ENCODE measurements at places on chromosomes 12 and 14.

DNA sequence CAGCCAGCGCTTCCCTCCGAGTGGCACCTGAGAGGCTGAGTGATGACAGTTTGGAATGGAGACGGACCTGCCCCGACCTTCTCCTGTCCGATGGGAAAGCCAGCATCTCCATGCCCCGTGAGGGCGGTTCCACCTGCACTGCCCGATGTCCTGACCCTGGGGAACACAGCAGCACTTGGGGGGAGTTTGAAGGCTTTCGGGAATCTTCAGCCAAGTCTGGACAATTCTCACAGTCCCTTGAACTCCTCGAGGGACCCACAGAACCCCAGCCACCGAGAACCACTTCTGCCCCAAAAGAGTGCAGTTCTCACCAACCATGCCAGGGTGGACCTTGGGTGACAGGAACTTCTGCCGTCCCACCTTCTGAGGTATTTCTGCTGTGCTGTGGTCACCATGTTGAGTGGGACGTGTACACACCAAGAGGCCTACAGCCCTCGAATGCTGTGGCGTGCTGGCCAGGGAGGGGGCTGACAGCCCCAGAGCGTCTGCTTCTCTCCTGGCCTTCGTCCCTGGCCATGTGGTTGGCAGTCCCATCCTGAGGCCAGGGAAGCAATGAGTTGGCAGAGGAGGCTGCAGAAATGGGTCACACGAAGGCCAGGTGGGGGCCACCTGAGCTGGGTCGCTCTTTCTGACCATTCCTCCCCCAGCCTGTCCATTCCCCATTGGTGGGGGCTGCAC lies 1.0 kb downstream of the CLBA1 start:
- no peak for DNase-seq

DNA sequence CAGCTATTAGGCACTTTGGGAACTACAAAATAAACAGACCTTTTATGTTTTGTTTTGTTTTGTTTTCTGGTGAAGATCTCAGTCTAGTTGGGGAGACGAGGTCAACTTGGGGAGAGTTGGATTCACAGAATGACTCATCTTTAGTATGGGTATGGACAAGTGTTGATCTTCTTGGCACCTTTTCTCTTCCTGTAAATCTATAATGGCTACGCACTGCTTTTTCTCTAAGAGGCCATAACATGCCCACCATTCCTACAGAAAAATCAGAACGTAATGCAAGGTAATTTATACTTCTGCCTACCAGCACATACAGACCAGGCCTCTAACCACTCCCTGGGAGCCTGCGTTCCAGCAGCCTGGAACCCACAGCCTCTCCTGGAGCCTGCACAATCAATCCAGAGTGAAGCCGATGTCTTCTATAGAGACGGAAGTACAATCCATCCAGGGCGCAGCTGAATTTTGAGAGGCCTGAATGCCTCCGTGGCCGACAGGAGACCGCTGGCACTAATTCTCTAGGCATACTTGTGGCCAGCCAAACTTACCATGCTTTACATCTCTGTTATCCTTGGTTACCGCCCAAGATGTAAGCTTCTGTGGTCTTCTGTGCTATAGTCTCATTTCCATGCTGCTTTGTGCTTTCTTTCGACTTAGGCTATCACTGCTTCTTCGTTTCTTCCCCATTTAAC lies 717 bp downstream of the PPHLN1 start:
- peak; percentile 50 for DNase-seq

GRCh38 chr14:68262567-68262966 lies 443.0 kb downstream of the RAD51B start:
- no peak for DNase-seq

DNA sequence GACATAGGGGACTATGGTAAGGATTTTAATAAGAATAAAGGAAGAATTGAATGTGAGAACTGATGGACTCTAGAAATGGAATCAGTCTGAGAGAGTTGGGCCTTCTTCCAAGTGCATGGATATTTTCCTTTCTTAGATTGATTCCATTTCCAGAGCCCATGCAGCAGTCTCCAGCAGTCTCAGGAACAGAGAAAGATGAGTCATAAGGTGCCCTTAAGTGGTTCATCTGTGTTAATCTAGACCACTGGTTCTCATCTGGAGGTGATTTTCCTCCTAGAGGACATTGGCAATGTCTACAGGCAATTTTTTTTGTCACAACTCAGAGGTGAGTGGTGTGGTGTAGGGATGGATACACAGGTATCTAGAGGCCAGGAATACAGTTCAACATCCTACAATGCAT lies 25.9 kb downstream of the TRIM9 start:
- DNase-seq: peak; percentile 41

DNA sequence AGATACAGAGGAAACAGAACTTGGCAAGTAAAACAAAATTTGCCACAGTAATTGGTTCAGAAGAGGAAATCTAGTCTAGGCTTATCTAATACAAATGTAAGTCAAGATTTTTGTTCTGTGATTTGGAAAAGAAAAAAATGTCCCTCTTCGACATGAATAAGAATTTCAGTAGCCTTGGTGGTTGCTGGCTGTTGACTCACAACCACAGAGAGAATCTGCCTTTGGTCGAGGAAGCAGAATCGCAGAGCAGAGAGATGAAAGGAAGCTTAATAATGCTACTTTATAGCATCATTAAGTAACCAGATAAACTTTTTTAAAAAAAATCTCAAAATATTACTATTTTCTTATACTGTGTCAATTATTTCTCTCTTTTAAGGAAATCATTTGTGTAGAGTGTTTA lies 1096.6 kb downstream of the FLRT2 start:
- DNase-seq: no peak

GRCh38 chr12:52487211-52487610 lies 5.8 kb downstream of the KRT6A start:
- no peak for DNase-seq

GRCh38 chr12:12874029-12874428 lies 17.3 kb upstream of the GPRC5A start:
- DNase-seq: no peak

DNA sequence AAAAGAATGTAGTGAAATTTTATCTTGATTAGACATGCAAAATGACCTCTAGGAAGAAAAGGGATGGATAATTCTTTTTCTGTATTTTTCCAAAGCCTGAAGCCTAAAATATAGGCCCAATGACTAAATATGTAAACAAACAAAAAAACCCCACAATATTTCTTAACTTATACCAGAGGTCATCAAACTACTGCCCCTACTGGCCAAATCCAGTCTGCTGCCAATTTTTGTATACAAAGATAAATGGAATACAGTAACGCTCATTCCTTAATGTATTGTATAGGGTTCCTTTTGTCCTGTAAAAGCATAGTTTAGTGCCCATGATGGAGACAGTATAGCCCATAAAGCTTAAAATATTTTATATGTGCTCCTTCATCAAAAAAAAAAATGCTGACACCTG lies 145.7 kb upstream of the ALG10 start:
- no peak for DNase-seq

- no peak for DNase-seq
These were observed 40.5 kb downstream of the JAG2 start for GRCh38 chr14:105128059-105128458.

- peak; percentile 34 for DNase-seq
These were observed 2.7 kb downstream of the SDR9C7 start for GRCh38 chr12:56931474-56931978.

DNA sequence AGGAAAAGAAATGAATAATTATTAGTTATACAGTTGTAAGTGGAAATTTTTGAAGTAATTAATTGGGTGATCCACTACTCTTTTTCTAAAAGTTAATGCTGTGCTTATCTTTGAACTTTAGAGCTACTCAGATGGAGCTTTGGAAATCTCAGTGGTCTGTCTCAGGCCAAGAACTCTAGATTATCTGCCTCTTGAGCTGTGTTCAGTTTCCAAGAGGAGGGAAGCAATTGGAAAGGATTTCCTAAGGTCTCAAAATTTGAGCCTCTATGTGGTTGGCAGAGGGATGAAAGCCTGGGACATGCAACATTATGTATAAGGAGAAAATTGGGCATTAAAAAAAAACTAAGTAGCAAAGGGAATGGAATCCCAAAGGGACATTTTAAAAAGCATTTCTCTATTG lies 334.0 kb upstream of the PRICKLE1 start:
- no peak for DNase-seq

DNA sequence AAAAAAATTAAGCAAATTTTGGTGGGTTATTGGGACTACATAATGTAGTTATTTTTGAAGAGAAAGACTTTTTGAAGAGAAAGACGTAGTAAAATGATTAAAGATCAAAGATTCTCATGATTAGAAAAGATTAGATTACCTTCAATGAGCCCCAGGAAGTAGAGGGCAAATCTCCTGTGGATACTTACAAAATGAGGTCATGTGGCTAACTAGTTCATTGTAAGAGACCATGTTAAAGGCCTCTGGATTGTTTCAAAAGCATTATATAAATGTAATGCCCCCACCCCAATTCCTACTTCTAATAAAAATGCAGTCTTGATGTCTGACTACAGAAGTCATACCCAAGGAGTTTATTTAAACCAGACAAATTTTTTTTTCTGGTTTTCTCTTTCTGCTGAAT lies 93.3 kb downstream of the ERGIC2 start:
- no peak for DNase-seq

GRCh38 chr12:94725375-94726168 lies 75.2 kb upstream of the TMCC3 start:
- peak; percentile 34 for DNase-seq

- DNase-seq: no peak
These were observed 396.7 kb upstream of the PDE3A start for GRCh38 chr12:19971361-19972280.

DNA sequence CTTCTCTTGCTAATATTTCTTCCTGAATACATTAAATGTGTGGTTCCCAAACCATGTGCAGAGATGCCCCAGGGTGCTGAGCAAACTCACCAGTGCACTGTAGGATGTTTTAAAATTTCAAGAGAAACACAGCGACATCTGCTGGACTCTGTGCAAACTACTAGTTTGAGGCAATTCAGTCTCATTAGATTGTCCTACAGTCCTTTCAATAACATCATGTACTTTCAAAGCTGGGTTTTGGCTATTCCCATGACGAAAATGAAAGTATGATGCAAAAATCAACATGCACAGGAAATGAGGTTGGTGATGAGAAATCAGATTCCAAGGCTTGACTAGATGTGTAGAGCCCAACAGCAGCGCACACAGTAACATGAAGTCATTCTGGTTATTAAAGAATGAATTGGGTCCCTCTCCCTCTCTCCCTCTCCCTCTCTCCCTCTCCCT lies 66.3 kb downstream of the CLIP1 start:
- peak; percentile 58 for DNase-seq

- DNase-seq: peak; percentile 71
These were observed 58.1 kb downstream of the TRHDE start for GRCh38 chr12:72330301-72330700.

DNA sequence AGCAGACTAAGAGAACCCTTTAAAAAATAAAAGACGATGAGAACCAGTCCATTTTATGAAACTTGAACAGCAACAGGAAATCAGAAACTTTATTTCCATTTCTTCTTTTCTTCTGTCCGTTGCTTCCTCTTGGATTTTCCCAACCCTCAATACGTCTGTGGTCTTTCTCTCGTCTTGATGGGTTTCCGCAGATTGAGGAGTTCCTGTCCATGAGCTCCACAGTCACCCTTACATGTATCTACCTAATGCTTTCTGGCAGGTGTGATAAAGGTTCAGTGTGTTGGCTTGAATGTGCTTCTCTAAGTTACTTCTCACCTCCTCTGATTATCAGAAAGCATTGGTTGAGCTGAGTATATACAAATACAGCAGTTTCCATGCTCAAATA lies 110.0 kb downstream of the ETV6 start:
- no peak for DNase-seq
